T-cell (primary cell): ENCODE measurements at places on chromosomes 3 and 15.

DNA sequence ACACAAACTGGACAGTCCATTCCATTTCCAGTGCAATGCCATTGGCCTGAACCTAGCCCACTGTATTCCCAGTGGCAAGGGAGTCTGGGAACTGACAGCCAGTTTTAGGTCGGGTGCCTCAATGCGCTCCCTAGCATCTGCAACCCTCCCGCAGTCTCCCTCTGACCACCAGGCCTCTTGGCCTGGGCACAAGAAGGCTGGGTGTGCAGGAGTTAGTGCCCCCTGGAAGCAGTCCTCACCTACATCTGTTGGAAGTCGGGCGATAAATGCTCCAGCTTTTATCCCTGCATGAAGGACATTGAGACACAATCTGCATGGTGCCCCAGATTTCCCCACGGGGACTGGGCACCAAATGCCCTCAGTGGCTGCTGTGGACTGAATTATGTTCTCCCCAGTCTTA lies 12.7 kb downstream of the C3orf22 start:
- DNase-seq: no peak

- DNase-seq: no peak
Observed at GRCh38 chr3:168860028-168860427, 764.3 kb upstream of the GOLIM4 start.

DNA sequence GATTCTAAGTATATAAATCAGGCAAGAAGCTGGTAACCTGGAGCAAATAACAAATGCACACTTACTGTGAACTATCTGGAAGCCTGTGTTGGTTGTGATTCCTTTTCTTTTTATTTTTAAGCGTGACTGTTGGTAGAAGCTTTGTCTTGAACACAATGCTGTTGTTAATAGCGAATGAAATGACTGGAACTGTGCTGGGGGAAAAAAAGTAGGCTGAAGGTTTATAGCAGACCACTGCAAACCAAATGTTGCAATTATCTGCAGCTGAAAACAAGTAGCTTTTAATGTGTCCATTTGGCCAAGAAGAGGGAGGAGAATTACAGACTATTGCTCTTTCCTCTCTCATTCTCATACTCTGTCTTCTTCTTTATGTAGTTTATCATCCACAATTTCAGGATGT lies 184.5 kb upstream of the DNAJC19 start:
- DNase-seq: no peak

GRCh38 chr3:21117370-21117769 lies 633.6 kb downstream of the ZNF385D start:
- DNase-seq: no peak
